Activated CD8-positive, alpha-beta memory T cell treated with anti-CD3 and anti-CD28 coated beads, Interleukin-2, amount 10 ng/mL, durations not matched to agents 7 days and 5 days (primary cell): ENCODE measurements at places on chromosomes 7 and 10. TPM values are rescaled to one million over a fixed set of nuclear protein-coding genes. Genes with fewer than 3 reads are reported as not detected.
A peak's percentile ranks its signal among the peaks of the same experiment; 100 is the strongest.

The HPS1 gene
- 99.5 TPM for total RNA-seq

DNA sequence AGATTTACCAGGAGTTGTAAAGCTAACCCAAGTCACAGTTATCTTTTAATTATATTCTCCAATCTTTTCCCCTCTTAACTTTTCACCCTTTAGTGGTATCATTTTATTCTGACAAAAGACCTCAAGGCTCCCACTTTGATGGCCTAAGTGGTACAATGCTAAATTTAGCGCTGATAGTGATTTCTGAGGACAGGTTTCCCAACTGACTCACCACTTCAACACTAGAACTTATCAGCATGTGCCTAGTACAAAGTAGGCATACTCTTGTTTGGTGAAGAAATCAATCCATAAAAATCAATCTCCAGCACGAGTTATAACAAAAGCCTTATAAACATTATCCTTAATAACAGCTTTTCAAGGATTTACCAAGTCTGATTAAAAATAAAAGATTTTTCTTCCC, 7.5 kb downstream of the SNX13 start:
- no peak overlapping the region for H3K27ac ChIP-seq
- peaks cover 5% of the 10 kb centered on the region for H3K36me3 ChIP-seq
- DNase-seq = no peak

The COMTD1 gene
- total RNA-seq = 39.8 TPM

GRCh38 chr7:73742753-73743641, 4.4 kb upstream of the ABHD11 start:
- DNase-seq = no peak
- H3K4me1 ChIP-seq = peaks cover 3% of the 10 kb centered on the region
- no peaks in the 10 kb centered on the region for H3K36me3 ChIP-seq
- H3K27ac ChIP-seq = no peak overlapping the region

DNA sequence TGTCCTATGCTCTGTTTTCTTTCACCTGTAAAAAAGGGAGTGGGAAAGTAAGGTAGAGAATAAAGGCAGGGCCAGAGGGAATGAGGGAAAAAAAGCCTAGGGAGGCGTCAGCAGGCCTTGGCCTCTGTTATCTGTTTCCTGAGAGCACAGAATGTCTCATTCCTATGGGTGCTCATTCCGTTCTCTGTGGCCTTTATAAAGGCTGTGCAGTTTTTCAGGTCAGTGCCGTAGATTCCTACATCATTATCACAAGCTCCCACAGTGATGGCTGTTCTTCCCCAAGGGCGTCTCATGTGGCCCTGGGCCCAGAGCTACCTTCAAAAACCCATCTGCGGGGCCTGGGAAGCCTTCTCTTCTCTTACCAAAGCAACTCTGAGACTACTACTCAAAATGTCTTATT, 16.7 kb upstream of the AKR1B10 start:
- H3K27ac ChIP-seq = no peak overlapping the region
- H3K4me1 ChIP-seq = peaks cover 8% of the 10 kb centered on the region
- no peak for DNase-seq
- no peak overlapping the region for H3K4me3 ChIP-seq
- H3K36me3 ChIP-seq = no peaks in the 10 kb centered on the region

DNA sequence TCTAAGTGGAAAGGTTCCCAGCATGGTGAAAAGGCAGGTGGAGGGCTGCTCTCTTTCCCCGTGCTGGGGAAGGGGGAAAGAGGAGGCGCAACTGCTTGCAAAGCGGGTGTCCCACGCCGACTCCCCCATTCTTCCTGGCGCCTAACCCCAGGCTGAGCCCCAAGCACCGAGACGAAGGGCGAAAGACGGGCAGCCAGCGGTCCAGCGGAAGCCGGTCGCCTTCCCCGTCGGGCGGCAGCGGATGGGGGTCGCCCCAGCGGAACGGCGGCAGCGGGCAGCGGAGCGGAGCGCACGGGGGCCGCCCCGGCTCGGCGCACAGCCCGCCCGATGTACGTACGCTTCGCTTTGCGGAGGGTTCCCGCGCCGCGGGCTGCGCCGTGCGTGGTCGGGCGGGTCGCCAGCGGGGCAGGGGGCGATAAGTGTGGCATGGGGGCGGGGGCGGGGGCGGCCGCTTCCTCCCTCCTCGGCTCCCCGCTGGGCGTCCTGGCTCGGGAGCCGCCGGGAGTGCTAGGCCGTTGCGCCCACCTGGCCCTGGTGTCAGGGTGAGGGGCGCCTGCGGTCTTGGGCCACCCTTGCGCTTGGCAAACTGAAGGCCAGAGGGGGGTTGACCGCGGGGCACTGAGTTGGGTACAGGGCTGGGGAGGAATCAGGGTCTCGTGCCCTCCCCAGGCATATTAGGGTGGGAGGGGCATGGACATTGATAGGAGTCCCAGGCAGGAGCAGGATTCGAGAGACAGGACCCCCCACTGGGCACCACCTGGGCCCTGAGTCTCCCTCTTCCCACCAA, 35.2 kb upstream of the HSPB1 start:
- no peak overlapping the region for H3K27ac ChIP-seq
- peaks cover 14% of the 10 kb centered on the region for H3K4me1 ChIP-seq
- peak overlapping the region; percentile 44 for H3K4me3 ChIP-seq
- H3K27me3 ChIP-seq = peaks cover 33% of the 10 kb centered on the region
- H3K36me3 ChIP-seq = no peaks in the 10 kb centered on the region

GRCh38 chr7:27224983-27225934, 17.3 kb upstream of the EVX1 start:
- H3K36me3 ChIP-seq = no peaks in the 10 kb centered on the region
- DNase-seq = no peak
- no peak overlapping the region for H3K4me3 ChIP-seq
- H3K27ac ChIP-seq = no peak overlapping the region

The PLEKHS1 gene
- total RNA-seq = 0.07 TPM

The WNT8B gene
- not detected for total RNA-seq

The PRRT4 gene
- total RNA-seq = not detected

The HERC4 gene
- 56.5 TPM for total RNA-seq

The KLF14 gene
- not detected for total RNA-seq

- DNase-seq = no peak
- no peak overlapping the region for H3K27ac ChIP-seq
- H3K4me3 ChIP-seq = no peak overlapping the region
- no peaks in the 10 kb centered on the region for H3K36me3 ChIP-seq
- peaks cover 2% of the 10 kb centered on the region for H3K27me3 ChIP-seq
Measured at GRCh38 chr7:95859429-95859828, 87.1 kb downstream of the DYNC1I1 start.

DNA sequence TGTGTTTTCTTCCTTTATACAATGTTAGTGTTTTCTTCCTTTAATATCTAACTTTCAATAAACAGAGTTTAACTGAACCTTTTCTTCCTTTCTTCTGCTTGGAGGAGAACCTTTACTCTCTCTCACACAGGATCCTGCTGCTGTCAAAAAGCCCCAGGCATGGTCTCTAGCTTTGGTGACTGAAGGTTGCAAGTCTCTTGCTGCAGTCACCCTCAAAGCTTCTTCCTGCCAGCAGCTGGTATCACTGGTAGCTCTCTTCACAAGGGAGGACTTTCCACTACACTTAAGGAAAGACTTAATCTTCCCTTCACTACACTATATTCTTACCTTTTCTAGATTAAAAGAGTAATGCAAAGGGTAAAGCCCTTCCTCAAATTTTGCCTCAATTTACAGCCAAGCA, 153.4 kb downstream of the SGMS1 start:
- peak; percentile 51 for DNase-seq
- peaks cover 17% of the 10 kb centered on the region for H3K36me3 ChIP-seq
- H3K27me3 ChIP-seq = no peaks in the 10 kb centered on the region
- H3K4me3 ChIP-seq = no peak overlapping the region
- peak overlapping the region; percentile 73 for H3K27ac ChIP-seq

- H3K27me3 ChIP-seq = no peaks in the 10 kb centered on the region
- peaks cover 7% of the 10 kb centered on the region for H3K36me3 ChIP-seq
- H3K4me3 ChIP-seq = no peak overlapping the region
- DNase-seq = no peak
- peaks cover 9% of the 10 kb centered on the region for H3K4me1 ChIP-seq
Measured at GRCh38 chr10:480498-480927, 209.0 kb downstream of the DIP2C start.
